ENCODE measurements at places on chromosomes 11 and 22.

DNA sequence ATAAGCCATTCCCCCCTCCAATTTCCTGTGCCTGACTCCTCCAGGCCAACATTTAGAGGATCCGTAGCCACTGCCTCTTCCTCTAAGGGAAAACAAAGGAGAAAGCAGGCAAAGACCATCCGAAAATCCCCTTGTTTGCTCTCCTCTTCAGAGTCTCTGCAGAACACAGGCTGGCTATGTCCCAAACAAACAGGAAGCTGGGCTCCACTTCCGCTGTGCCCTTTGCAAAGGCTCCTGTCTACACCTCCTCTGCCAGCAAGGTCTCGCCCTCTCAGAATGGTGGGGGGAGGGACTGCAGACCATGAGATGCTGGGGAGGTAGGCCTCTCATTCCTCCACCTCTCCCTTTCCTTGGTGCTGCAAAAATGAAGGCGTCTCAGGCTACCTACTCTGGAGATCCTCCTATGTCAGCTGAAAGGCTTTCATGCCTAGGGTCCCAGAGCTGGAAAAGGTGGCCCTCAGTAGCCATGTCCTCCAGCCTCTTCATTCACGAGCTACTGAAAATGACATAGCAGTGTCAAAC lies 596.2 kb downstream of the BUD13 start:
- no peak for DNase-seq

GRCh38 chr11:86062719-86063118 lies 6.2 kb downstream of the PICALM start:
- DNase-seq = no peak

DNA sequence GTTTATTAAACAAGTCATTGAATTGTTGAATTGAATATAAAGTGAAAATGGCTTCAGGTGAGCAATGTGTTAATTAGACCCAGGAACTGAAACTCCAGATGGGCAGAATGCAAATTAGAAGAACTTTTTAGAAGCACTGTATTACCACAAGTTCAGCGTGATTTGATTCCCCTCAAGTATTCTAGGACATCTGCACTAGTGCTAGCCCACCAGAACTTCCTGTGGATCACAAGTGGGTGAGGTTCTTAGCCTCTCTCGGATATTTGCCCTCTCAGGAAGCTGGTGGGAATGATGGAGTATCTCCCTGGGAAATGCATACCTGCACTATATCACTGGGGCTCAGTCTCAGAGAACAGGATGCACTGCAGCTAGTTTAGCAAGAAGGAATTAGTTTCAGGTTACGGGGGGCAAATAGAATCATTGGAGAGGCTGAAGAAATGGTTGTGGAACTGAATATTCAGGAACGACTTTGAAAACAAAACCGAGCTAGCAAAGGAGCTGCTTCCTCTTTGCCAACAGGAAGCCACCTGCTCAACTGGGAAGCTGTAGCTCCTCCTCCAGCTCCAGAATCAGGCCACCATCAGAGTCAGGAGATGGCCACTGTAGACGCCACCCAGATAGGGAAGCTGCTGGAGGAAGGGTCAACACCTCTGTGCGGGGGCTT lies 74.3 kb downstream of the DHCR7 start:
- no peak for DNase-seq

- DNase-seq = no peak
Measured at GRCh38 chr11:121770939-121771595, 318.3 kb upstream of the SORL1-AS1 start.

- DNase-seq = peak; percentile 13
Measured at GRCh38 chr11:87198266-87198881, 160.6 kb downstream of the TMEM135 start.

Measured in ELR (cell line).